ENCODE measurements at places on chromosomes 4 and X. TPM values are rescaled to one million over a fixed set of nuclear protein-coding genes. Genes with fewer than 3 reads are reported as not detected.

GRCh38 chrX:78822157-78822690 lies 74.7 kb downstream of the LPAR4 start:
- DNase-seq: no peak

DNA sequence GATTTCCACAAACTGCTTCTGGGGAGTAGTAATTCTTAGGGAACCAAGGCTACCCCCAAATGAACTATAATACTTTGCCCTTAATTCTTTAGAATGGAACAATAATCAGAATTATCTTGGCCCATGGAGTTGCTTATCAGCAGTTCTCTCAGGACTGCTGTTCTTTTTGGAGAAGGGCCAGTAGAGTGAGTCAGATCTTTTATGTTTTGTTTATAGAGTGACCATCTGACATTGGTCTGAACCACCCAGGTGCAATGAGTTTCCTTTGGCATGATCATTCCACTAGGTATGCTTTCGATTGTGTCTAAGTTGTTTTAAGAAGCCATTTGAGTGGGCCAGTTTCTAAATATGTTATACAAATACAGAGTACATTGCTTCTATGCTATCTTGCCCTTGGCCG lies 31.8 kb downstream of the PRRG1 start:
- DNase-seq: peak; percentile 71

DNA sequence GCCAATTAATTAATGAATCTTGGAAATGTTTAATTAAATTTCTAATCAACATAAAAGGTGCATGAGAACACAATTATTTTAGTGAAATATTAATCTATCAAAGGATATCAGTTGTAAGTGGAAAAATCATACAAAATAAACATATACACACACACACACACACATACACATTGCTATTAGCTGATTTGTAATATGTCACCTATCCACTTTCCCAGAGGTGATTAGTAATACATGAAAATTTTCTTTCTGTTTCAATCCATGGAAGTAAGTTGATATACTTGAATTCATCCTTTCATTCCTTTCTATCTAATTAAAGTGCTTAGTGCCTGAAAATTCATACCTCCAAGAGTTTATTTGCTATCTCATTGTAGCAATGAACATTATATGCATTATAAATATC lies 213.7 kb downstream of the EPHA5 start:
- DNase-seq: no peak

- DNase-seq: no peak
These were observed 3.1 kb upstream of the TCEANC start for GRCh38 chrX:13649838-13650237.

DNA sequence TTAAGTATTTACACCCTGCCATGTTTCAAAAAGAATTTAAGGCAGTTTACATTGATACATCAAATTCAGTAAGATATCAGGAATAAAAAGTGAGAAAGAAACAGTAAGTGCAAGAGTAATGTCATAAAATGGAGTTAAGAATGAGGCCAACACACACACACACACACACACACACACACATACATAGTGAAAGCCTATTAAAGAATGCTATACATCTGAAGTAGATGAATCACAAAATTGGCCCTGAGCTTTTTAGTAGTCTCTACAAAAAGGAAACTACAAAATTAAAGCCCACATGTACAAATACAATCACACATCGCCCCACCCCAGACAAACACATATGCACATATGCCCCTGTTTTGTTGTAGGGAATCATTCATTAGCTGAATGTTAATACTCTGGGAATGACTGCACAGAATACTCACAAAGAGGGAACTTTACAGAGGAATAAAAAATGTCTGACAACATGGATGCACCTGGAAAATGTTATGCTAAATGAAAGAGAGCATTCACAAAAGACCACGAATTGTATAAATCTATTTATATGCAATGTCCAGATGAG lies 428.8 kb downstream of the IL15 start:
- no peak for DNase-seq

GRCh38 chr4:105551965-105552746 lies at the start of gene ARHGEF38:
TSS of gene ARHGEF38 (plus strand) at chr4:105552620. CDS start at chr4:105552766, 146 bp downstream.
- peak; percentile 29 for DNase-seq

DNA sequence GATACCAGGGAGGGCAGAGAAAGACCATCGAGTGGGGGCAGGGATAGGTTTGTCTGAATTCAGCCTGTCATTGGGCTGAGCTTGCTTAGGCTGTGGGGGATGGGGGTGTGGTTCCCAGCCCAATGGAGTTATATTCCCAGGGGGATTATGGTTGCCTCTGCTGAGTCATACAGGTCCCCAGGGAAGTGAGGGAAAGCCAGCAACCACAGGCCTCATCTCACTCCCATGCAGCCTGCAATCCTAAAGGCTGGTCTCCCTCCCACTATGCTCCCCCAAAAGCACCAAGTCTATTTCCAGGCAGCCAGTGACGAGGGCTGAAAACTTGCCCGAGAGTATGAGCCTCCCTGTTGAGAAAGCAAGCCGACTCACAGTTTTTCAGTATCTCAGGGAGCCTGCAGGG lies 39.3 kb downstream of the AFM start:
- DNase-seq: peak; percentile 73

DNA sequence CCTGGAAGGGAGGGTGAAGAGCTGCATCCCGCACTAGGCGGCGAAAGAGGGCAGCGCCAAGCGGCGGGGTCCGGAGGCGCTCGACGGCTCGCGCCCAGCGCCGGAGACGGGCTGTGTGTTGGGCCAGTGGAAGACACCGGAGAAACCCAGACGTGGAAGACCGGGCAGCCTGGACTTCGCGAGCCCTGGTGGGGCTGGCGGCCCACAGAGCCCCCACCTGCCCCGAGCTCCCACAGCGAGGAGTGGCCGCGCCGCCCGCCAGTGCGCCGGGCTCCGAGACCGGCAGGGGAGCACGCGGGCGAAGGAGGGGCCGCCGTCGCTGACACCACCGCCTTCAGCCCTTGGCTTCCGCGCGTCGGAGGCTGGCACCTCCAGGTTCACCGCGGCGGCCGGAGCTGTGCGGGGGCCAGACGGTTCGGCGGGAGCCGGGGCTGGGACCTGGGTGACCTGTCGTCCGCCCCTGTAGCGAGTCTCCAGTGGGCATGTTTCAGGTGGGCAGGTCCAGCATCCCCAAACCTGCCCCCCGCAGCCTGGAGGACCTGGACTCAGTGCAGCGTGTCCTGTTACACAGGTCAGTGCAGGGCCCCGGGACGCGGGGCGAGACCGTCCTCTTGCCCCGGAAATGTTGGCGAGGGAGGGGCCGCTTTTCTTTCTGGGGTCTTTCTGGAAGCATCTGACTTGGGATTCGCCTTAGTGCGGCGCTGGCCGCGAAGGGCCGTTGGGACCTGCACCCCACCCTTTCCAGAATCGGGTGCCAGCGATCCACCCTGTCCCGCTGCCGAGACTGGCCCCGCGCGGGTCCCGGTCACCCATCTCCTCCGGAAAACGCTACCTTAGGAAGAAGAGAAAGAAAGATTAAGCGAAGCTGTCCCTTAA lies 9.6 kb upstream of the INTU start:
- DNase-seq: no peak

DNA sequence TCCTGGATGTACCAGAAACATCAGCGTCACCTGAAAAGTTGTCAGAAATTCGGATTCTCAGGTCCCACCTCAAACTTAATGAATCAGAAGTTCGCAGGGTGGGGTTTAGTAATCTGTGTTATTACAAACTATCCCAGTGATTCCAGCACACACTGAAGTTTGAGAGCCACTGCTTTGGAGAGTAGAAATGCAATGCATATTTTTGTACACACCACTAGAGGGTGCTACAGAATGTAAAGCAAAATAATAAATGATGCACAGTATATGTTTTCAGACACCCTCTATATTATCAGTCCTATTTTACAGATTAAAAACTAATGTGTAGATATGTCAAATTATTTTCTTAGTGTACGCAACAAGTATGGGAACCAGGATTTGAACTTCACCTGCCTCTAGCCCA lies 2.4 kb upstream of the MORF4L2 start:
- peak; percentile 30 for DNase-seq

- DNase-seq: no peak
These were observed 130.4 kb upstream of the INPP4B start for GRCh38 chr4:142976482-142976881.

DNA sequence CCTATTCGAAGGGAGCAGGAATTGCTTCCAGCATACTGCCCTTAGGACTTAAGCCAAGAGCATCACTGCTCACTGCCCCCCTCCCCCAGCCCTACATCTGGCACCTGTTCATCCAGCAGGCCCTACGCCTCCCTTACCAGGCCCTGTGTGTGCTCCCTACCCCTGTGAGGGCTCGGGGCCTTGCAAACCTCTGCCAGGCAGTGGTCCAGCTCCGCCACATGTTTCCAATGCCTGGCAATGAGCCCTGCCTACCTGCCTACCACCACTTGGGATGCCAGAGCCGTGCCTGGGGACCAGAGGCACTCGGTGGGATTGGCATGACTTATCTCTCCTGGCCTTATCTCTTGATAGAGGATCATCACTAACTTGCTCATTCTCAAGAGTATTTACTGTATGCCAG lies 27.5 kb upstream of the MTM1 start:
- no peak for DNase-seq

- DNase-seq: no peak
These were observed 241.1 kb downstream of the GRXCR1 start for GRCh38 chr4:43133566-43133965.

GRCh38 chrX:11733614-11734013 lies 24.4 kb upstream of the MSL3 start:
- no peak for DNase-seq

- DNase-seq: no peak
These were observed 64.5 kb downstream of the CENPC start for GRCh38 chr4:67480810-67481209.

- peak; percentile 28 for DNase-seq
These were observed 276.3 kb upstream of the GALNT7 start for GRCh38 chr4:172892300-172892699.

- no peak for DNase-seq
These were observed 25.0 kb upstream of the MTHFD2L start for GRCh38 chr4:74132944-74133343.

DNA sequence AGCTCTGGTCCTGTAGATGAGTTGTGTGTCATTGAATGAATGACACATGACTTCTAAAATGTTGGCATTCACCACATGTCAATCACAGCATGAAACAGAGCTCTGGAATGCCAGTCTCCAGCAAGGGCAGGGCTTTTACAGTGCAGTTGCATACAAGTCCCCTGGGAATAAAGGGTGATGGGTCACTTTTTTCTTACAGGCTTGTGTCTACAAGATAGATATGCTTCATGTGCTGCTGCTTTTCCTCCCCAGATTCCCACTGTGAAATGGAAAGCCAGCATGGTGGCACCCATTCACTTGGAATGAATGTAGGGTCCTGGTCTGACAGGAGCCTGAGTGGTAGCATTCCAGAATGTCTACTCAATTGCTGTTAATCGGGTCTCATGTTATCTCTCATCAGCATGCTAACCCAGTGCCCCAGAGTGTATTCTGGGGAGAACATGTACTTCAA lies 159.1 kb upstream of the KIT start:
- peak; percentile 93 for DNase-seq

GRCh38 chrX:47620303-47620685 lies 637 bp upstream of the SYN1 start:
- no peak for DNase-seq

DNA sequence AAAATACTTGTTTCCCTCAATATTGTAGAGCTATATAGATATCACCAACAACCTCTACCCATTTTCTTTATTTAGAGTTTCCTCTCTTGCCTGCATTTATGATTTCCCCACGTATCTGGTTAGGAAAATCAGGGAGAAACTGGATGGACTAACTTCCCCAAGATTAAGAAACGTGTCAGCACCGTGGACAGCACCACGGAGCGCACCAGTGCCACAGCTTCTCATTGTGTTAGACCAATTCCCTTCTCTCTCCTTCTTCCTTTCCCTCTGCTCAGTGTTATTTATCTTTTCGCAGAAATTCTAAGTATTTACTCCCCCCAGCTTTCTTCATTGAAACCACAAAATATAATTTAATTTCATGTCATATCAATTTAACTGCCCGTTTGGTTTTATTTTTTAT lies 568.6 kb upstream of the BOD1L1 start:
- DNase-seq: peak; percentile 75

DNA sequence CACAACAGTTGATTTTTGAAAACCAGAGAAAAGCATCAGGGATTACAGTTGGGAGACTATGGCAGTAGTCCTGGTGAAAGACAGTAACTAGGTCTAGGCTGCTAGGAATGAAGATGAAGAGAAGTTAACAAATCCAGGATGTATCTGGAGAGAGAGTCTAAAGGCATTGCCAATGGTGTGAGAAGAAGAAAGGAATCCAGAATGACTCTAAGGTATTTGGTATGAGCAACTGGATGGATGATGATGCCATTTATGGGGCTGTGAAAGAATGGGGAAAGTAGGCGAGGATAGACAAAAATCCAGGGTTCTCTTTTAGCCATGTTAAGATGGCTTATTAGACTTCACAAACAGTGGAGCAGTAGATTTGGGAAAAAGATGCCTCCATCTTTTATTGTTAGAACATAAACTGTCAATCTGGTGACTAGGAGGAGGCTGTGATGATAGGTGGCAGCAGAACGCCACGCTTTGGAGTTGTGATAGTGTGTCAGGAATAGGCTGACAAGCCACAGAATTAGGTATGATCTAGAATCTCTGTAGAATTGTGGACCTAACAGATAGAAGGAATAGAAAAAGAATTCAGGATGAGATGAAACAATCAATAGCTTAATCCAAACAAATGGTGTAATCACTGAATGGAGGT lies 27.3 kb upstream of the JADE1 start:
- peak; percentile 19 for DNase-seq

- DNase-seq: no peak
These were observed 9.3 kb downstream of the SCOC start for GRCh38 chr4:140382732-140383131.

DNA sequence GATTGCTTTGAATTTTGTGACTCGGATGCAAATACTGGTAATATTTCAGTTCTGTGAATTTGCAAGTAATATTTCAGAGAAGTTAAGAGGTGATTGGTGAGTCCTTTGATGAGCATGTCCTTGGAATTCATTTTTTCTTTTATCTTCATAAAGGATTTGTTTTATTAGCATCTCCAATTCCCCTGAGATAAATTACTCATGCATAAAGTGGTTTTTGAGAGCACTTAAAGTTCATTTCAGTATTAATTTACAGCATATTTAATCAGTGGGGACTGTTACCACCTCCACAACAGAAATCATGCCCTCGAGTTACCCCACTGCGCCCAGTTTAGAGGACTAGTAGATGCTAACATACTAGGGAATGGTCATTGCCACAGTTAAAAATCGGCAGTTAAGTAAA lies 65.0 kb downstream of the ZFX start:
- DNase-seq: no peak

DNA sequence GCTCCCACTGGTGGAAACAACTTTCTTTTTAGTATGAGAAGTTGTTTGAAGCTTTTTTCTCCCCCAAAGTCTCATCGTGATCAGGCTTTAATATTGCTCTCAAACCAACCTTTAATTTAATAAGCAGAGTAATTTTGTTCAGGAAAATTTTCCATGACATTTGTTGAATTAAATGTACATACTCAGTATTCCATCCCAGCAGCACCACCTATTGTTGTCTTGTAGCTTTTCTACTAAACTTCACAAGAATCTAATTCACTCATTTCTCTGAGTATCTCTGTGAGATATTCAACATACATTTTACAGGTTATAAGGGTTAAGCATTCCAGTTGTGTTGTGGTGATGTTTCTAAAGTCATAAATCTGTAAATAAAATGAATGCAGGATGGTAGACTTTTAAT lies 218.3 kb upstream of the HAND2 start:
- no peak for DNase-seq

UGT2B11 gene
- not detected for total RNA-seq

NLGN4X gene
- not detected for total RNA-seq

AGA gene
- total RNA-seq: 10.9 TPM

HSFX4 gene
- total RNA-seq: not detected

CCKAR gene
- total RNA-seq: not detected

TTC29 gene
- 0.19 TPM for total RNA-seq
